ENCODE measurements at places on chromosomes 13 and 19.

DNA sequence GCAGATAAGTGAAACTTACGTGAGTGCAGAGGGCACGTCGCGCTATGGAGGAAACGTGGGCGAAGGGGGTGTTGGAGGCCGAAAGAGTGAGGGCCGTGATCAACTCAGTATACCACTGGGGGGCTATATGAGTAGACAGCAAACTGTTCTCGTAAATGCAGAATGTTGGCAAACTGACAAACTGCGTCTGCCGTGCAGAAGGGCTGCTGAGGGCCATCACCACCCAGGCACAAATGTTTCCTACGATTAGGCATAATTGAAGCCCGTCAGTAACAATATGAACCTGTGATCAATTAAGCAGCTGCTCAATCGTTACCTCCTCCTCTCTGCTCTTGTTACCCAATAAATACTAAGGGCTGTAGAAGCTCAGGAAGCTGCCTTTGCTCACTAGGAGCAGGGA, 17.3 kb upstream of the MADCAM1 start:
- no peak for DNase-seq

GRCh38 chr19:2048104-2048958, 2.7 kb downstream of the MKNK2 start:
- no peak for DNase-seq

- no peak for DNase-seq
Observed at GRCh38 chr19:55304279-55304978, 20.6 kb downstream of the BRSK1 start.

DNA sequence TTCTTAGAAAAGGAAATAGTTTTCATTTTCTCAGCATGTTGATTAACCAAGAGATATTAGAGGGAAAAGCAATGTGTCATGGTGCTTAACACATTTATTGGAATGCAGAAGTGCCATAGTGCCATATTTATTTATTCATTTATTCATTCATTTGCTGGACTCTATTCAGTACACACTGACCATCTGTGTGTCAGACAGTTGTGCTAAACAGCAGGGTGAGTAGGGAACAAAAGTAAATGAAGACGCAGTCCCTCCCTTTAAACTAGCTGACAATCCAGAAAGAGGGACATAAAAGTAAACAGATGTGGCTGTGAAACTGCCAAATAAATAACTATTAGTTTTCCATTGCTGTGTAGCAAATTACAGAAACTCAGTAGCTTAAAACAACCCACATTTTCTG, 323.7 kb downstream of the MTUS2 start:
- DNase-seq: no peak

GRCh38 chr19:35986664-35987570, 8.1 kb upstream of the SDHAF1 start:
- DNase-seq: no peak

DNA sequence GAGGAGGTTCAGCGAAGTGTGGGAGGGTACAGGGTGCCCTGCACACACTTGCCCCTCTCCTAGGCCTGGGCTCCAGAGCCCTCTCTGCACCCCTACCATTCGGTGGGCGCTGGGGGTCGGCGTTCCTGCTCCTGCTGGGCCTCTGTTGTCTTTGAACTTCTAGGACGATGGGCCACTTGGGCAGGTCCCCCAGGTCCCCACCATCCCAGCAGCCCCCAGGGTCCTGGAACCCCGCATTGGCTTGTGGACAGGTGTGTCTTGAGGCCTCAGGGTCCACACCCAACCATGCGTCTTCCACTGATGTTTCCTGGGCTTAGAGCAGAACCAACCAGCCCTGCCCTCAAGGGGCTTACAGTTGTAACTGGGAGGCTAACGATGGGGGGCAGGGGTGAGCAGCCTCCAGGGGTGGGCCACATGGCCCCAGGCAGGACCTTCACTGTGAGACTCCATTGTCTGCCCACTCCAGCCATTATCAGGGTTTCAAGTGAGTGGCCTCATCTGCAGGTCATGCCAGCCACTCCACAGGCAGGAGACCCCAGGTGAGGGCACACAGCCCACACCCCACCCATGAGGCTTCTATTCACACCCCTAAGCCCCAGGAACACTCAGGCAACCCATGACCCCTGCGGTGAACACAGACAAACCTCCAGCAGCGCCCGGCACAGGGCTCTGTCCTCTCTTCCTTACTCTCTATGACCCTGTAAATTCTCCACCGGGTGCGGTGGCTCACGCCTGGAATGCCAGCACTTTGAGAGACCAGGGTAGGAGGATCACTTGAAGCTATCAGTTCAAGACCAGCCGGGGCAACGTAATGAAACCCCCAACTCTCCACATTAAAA, 2.0 kb upstream of the KLF16 start:
- DNase-seq: no peak

DNA sequence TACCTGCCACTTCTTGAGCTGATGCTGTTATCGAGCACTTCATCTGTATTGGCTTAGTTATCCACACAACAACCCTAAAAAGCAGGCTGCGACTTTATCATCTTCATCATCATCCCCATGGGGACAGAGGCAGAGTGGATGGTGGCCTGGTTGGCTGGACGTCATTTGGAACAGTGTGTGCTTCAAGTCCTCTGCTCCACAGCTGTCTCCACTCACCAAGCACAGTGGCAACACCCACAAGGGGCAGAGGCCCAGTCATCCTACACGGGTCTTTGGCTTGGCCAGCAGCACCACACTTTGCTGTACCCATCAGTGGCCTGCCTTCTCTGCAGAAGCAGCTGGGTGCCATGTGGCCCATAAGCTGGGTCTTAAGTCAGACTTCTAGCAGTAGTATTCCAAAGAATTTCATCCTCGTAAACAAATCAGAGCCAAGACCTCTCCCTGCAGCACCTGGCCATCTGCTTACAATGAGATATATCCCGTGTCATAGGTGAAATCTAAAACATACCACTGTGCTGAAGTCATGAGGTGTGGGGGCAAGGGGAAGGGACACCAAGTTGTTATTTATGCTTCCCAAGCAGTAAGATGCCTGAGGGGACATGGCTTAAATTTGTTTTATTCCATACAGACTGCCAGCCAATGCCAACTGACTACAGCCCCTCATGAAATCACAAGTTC, 47.9 kb upstream of the EPHX3 start:
- DNase-seq: no peak

GRCh38 chr13:107977071-107977574, 238.2 kb downstream of the LIG4 start:
- DNase-seq: no peak

- DNase-seq: no peak
Observed at GRCh38 chr19:2795827-2796658, 10.7 kb downstream of the THOP1 start.

DNA sequence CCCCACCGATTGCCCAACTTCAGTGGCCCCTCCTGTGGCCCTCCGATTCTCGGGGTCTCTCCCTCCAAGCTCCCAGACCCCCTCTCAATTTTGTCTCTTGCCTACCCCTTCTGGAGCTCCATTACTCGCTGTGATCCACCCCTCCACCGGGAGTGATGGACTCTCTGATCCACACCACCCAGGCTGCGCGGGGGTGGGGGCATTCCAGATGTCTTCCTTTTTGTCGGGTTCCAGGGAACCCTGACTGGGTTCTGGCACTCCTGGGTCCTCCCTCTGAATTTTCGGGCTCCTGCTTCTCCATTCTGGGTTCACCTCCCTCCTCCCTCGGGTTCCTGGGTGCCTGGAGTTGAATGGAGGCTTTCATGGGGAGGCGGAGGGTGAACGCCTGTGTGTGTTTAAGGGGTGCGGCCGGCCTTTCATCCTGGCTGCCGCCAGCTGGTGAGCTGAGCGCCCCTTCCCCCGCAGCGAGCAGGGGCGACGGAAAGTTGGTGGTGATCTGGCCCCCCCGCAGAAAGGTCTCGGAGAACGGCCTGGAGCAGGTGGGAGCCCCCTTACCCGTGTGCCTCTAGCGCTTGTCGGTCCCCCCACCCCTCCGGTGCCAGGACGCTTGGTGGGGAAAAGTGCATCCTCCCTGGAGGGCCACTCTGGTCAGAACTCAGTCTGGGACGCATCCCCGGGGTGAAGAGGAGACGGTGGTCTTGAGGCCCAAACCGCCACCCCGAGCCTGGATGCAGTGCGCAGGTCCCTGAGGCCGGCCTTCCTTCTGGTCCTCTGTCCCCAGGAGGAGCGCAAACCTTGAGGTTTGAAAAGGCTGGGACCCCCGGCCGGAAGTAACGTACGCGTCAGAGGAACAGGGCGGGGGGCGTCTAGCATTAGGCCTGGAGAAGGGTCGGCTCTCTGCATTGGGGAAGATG, 1.6 kb downstream of the MISP3 start:
- no peak for DNase-seq

DNA sequence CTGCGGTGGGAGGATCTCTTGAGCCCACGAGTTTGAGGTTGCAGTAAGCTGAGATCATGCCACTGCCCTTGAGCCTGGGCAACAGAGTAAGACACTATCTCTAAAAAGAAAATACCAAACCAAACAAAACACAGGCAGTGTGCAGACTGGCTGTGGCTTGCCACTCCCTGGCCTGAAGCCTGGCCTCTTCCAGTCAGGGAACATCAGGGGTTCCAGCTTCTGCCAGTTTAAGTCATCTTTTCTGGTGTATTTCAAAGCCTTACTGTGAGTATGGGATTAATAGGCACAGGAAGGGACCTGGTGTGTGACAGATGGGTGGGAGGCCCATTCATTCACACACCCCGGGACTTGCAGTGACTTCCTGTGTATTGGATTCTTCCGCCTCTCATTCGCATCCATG, 27.0 kb upstream of the F2RL3 start:
- DNase-seq: no peak

- no peak for DNase-seq
Observed at GRCh38 chr19:19510432-19510831, 4.9 kb downstream of the TSSK6 start.
